ENCODE measurements at places on chromosomes 7 and 10.

GRCh38 chr10:19816411-19817230 is at the start of gene PLXDC2:
Gene PLXDC2, plus strand, starts transcription at chr10:19816432.
- peak; percentile 3 for DNase-seq

DNA sequence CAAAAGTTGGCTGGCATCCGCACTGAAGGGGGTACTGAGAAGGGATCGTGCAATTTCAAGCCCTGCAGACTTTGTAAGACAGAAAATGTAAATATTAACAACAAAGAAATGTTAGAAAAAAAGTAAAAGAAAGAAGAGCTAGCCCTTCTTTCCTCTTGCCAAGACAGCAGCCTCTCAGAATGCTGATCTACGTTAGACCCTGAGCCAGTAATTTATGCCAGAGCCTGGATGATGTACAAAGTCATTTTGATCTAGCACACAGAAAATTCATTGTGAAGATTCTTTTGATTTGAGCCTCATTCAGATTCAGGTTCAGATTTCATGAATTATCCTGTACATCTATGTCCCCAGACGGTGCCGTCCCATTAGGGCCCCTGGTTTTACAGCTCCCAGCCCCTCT is 105.2 kb downstream of the PRKCQ start:
- no peak for DNase-seq

GRCh38 chr7:123836656-123837055 is 8.3 kb upstream of the HYAL4 start:
- no peak for DNase-seq

DNA sequence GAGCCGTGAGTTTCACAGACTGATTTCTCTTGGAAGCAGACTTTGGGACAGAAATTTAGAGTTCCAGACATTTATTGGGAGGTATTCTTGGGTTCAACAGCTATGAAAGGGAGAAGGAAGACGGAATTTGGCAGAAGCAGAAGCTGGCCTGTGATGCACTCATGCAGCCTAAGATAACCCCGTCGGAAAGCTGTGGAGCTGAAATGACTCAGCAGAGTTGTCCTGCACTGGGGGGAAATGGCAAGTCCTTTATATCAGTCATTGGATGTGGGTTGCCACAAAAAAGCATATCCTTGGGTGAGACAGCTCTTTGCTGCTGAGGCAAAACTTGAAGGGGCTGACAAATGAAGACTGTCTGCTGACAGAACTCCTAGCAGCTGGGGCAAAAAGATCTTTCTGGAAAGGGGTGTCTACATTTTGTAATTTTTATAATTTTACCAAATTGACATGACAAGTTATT is 11.5 kb upstream of the MICU1 start:
- DNase-seq, result peak; percentile 3

DNA sequence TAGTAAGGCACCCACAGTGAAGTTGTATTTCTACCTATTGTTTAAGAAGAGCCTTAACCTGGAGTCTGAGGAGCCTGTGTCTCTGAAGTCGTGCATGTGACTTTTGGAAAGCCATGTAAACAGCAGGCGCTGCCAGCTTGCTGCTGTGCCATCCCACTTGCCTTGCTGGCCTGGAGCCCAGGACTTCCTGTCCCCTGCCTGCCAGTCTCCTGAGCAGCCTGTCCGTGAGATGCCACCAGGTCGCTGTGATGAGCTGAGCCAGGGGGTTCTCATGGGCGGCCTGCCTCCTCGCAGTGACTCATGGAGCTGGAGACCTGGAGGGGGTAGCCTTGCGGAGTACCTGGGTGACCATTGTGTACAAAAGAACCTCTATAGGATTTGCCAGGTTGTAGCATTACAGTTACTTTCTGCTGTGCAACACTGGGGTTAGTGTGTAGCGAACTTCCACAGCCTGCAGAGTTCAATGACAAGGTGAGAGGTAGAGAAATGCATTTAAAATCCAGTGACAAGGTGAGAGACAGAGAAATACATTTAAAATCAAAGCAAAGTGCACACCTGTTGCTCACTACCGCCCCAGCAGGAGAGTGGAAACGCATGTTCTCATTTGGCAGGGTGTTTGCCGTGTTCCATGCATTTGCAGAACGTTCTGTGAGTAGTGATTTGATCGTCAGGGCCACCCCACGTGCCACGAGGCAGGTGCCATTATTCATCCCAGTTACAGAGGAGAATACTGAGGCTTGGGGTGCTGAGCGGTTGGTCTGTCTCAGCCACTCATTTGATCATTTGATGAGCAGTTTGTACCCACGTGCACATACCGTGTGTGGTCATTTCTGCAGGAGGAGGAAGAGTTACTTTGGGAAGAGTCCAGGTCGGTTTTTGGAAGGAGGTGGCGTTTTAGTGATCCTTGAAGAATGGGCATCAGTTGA is 36.6 kb upstream of the BHLHA15 start:
- no peak for DNase-seq

DNA sequence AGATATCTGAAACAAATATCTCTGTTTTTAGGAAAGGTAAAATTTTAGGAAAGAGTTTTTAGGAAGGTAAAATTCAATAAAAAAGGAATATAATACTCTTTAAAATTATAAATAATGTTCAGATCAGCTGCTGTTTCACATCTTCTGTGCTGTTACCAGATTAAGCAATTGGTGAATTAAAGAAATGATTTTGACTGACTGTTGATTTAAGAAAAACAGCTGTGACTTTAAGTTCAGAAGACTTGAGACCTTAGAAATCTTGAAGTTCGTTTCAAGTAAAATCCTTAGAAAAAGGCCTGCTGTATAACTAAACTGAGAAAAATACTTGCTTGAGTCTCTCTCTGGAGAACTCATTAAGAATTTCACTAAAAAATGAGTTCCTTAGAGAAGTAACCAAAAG is 250.6 kb downstream of the DOCK4 start:
- DNase-seq, result no peak

DNA sequence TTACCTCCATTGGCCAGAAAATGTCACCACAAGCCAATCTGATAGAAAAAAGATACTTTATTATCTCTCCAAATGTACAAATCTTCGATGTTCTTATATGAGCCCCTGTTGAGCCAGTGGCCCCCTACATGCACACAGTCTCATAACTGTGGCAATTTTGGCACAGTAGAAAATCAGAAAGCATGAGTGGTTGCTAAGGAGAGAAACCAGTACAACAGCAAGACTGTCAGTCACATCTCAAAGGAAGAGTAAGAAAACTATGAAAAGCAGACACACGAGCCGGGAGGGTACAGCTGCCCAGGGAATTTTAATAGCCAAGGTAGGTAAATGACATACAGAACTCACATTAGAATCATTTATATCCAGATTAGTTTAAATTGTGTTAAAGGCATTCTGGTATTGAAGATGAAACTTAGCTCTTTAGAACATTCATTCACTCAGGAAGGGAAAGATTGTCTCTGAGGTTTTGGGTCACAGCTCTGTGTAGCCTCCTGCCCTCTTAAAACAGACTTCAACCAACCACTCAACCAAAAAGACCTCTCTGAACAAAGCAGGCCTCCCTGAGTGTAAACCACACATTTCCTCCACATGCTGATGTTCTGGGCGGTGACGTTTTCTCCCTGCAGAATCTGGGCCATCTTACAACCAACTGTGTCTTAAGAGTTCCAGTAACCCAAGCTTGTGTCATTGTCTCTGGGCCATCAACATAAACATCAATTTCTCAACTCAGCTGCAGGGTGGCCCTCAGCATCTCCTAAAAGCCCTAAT is 80.8 kb upstream of the ADAM12 start:
- DNase-seq, result peak; percentile 20

DNA sequence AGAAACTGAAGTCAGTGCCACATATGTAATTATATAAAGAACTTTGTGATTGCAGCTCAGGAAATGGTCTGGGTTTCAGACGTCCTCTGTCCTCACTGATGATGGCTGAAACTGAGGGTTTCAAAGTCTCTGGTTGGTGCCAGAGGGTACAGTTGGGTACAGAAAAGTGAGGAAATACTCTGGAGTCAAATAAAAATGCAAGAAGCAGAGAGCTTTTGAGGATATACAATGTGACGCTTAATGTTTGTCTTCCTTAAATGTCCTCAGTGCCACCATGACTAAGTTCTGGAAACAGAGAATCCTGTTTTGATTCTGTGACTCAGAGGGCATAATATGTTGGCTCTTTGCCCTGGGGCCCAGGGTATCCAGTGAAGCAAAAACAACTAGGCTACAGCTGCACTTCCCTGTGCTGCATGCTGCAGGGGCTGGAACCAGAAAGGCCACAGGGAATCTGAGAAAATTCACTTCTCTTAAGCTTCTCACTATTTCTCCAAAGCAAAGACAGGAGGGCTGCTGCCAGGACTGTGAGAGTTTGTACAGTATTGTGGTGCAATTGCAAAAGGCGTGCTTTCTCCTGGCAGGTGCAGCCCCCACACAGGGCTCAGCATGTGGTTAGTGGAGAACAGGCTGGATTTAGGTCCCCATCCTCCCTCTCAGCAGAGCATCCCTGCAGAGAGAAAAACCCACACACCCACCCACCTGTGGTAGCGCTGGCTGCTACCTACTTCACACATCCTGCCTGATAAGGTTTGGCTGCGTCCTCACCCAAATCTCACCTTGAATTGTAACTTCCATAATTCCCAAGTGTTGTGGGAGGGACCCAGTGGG is 169.5 kb upstream of the SVIL start:
- no peak for DNase-seq

DNA sequence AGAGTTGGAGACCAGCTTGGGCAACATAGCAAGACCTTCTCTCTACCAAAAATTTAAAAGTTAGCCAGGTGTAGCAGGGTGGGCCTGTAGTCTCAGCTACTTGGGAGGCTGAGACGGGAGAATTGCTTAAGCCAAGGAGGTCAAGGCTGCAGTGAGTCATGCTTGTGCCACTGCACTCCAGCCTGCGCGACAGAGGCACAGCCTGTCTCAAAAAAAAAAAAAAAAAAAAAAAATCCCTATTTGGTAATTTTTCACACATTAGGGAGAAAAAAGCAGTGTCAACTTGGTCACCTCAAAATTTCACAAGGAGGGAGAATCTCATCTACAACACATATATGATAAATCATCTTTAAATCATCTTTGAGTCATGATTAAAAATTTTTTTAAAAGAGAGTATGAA is 6.4 kb upstream of the ZNF398 start:
- DNase-seq, result no peak

DNA sequence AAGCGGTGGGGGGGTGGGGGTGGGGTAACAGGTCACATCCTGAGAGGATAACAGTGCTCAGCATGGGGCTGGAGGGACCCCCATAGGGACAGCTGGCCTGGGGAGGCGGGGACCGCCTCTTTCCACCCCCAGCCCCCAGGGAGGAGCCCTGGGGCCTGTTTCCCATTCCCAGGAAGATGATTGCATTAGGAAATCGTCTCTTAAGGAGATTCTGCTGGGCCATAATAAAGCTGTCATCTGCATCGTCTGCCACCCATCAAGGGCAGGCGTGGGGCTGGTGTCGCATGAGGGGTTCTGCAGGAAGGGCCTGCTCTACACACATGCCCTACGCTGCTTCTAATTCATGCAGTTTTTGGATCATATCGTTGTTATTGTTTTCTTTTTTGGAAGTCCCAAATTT is 17.2 kb downstream of the RET start:
- no peak for DNase-seq

- no peak for DNase-seq
Observed at GRCh38 chr10:78691301-78692030, 377.3 kb upstream of the ZMIZ1 start.

GRCh38 chr10:62657244-62657835 is 147.2 kb upstream of the ADO start:
- DNase-seq, result no peak

- DNase-seq, result no peak
Observed at GRCh38 chr7:40099837-40100236, 34.6 kb downstream of the MPLKIP start.

DNA sequence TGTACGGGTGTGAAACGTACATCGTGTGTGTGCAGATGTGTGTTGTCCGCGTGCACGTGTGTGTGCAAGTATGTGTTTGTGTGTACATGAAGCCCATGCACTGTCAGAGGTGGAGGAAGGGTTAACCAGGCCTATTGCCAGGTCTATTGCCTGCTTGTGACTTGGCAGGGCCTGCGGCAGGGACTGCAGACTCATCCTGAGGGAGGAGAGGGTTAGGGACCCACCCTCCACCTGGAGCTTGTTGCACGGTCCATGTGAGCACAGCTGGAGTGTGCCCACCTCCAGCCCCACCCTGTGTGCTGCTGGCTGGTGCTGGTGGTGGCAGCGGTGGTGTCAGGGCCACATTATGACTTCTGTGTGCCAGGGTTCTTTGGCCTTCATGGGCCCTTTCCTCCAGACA is 7.1 kb upstream of the AQP1 start:
- DNase-seq, result no peak

DNA sequence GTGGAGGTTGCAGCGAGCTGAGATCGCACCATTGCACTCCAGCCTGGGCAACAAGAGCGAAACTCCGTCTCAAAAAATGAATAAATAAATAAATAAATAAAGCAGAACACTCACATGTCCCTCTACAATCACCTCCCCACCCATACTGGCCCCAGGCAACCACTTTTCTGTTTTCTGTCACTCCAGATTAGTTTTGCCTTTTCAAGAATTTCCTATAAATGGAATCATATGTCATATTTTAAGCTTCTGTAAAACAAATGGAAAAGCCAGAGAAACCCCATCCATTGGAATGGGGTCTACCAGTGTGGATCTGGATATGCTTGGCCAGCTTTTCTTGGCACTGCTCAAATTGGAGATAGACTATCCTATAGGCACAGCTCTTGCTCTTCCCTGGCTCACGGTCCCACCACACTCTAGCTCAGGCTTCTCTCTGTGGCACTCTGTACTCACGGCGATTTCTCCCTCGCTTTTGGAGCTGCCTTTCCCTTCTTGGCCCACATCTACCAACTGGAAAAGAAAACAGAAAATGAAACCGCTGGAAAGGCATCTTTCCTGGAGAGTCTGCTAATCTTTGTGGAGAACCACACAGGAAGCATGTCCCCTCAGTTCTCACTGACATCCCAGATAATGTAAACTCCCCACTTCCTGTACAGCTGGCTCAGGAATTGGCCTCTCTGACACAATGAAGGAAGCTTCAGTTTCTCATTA is 210.1 kb downstream of the JCAD start:
- no peak for DNase-seq

DNA sequence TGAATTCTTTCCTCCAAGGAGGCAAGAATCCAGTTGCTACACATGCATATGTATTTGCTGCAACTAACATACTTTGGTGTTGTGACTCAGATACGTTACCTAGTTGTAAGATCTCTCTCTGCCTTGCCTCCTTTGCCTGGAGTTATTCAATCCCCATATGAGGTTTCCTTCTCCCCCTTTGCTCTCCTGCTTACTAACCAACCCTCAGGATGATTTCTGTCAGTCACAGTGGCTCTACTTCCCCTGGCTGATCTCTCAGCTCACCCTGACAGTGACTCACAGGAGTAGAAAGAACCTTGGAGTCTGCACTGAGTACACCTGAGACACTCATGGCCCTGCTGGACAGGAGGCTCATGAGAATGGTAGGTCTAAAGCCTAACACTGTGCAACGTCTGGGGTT is 92.0 kb downstream of the TMEM106B start:
- no peak for DNase-seq
